ENCODE measurements at places on chromosomes 3 and 15.

GRCh38 chr3:49123687-49124086 lies 3.1 kb upstream of the USP19 start:
- DNase-seq, result no peak

DNA sequence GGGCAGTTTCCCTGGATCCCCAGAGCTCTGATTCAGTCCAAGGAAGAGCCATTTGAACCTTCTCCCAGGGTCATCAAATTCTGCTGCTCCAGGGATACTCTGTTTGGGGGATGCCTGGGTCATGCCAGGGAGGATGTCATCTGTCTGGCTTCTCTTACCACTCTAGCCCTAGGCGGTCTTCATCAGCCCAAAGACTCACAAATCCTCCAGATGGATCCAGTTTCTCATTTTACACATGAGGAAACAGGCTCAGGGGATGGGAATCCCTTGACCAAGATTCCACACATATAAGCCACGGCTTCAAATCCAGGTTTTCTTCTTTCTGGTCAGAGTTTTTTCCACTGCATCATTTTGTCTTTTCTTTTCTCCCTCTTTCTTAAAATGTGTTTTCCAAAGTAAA lies 36.7 kb downstream of the SLC28A1 start:
- DNase-seq, result no peak

- DNase-seq, result no peak
Observed at GRCh38 chr3:117987256-117987655, 1047.4 kb downstream of the IGSF11 start.

DNA sequence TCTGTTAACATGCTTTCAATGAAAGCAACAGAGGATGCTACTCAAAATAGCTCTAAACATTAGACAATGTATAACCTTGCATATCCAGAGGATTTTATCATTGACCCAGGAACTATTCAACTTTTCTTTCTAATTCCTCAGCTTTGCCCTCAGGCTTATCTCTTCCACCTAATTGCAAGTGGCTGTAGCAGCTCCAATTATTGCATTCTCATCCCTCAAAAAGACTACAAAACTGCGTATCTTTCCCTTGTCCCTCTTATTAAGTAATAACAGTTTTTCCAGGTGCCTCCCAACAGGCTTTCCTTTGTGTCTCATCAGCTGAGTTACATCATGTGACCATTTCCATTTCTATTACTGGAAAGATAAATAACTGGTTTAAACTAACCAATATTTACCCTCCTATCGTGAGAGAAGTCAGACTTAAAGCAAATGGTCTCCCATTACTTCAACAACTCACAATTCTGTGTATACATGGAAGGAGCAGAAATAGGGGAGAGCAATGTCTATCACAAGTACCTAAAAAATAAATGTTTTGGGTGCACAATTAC lies 78.0 kb upstream of the MBNL1 start:
- no peak for DNase-seq

DNA sequence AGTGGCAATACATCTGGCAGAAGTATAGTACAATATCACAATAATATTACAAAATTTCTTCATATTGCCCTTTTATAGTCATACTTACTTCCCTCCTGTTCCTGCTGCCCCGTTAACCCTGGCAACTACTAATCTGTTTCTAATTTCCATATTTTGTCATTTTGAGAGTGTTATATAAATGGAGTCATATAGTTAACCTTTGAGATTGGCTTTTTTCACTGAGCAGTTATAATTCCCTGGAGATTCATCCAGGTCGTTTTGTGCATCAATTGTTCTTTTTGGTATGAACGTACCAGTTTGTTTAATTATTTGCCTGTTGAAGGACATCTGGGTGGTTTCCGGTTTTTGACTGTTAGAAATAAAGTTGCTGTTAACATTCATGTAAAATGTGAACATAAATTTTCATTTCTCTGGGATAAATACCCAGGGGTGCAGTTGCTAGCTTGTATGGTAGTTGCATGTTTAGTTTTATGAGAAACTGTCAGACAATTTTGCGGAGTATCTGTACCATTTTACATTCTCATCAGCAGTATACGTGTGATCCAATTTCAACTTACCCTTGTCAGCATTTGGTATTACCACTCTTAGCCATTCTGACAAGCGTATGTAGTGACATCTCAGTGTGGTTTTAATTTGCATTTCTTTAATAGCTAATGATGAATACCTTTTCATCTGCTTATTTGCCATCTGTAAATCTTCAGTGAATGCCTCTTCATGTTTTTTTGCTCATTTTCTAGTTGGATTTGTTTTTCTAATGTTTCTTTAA lies 32.2 kb upstream of the IL20RB start:
- DNase-seq, result no peak

- no peak for DNase-seq
Observed at GRCh38 chr15:101001796-101002195, 82.6 kb downstream of the LRRK1 start.

DNA sequence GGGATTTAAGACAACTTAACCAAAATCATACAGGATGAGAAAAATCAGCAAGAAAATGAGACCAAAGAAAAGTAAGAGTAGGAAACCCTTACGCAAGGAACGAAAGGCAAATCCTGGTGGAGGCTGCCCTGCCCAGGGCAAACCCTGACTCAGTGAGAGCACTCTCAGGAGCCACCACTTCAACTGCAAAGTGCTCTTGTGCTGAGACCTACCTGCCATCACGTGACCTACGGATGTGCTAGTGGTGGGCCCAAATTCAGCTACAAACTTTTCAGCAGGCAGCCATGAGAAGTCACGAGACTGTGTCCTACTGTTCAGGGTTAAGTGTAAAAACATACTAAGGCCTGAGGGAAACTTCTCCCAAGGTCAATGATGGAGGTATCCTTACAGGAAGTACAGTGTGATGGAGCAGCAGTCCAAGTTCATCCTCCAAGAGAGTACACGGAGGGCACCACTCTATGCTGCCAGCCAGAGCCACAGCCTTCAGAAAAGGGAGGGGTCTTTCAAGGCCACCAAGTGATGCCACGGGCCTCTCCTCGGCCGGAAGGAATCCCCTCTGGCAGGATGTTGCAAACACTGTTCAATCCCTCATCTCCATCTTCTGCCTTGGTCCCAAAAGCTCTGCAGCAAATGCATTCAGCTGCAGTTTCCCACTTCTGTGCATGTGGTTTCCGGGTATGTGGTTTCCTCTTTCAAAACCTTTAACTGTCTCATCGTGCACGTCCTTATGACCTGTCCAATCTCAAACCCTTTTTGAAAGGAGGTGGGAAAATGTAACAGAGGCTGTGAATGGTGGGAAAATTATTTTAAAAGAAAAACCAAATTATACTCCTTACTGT lies 9.5 kb downstream of the CHSY1 start:
- peak; percentile 44 for DNase-seq

DNA sequence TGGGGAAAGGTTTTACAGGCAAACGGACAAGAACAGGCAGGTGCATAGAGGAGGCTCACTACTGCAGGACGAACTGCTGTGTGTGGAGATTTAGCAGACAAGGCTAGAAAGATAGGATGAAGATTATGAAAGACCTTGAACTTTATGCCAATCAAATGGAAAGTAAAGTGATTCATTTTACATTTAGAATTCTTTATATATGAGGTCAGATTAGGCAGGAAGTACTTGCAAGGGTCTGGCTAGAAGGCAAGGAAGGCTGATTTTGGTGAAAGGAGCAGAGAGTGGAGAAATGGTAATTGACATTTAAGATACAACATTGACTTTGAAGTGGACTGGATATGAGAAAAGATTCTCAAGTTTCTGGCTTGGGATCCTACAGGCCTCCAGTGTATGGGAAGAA lies 33.6 kb downstream of the PLSCR4 start:
- no peak for DNase-seq

DNA sequence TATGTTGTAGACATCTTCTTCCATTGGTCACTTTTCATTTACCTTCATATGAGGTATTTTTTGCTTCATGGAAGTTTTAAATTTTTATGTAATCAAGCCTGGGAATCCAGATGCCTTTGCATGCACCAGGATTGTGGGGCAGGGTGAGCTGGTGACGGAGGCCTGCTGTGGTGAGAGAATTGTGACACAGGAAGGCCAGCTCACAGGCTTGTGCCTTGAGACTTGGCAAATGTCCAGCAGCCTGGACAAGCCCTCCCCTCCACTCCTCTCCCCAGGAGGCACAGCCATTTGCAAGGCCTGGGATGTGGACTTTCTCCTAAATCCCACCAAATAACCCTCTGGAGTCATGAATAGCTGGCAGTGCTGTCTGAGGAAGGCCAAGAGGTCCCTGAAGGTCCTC lies 67.4 kb downstream of the RHCG start:
- DNase-seq, result no peak

- no peak for DNase-seq
Observed at GRCh38 chr3:47362701-47363100, 18.1 kb upstream of the PTPN23 start.

- DNase-seq, result no peak
Observed at GRCh38 chr3:196976941-196977340, 8.3 kb upstream of the PIGZ start.

DNA sequence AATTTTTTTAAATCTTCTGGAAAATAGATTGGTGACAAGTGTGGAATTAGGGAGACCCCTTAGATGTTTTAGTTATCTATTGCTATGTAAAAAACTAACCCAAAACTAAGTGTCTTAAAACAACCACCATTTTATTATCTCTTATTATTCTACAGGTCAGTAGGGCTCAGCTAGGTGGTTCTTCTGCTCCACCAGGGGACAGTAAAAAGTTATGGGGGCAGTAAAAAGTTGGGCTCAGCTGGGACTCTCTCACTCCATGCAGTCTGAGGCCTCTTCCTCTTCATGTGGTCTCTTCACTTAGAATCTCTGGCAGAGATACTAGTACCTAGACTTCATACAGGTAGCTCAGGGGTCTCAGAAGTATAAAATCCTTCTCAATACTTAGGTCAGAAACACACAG lies 18.0 kb upstream of the DIS3L start:
- no peak for DNase-seq

DNA sequence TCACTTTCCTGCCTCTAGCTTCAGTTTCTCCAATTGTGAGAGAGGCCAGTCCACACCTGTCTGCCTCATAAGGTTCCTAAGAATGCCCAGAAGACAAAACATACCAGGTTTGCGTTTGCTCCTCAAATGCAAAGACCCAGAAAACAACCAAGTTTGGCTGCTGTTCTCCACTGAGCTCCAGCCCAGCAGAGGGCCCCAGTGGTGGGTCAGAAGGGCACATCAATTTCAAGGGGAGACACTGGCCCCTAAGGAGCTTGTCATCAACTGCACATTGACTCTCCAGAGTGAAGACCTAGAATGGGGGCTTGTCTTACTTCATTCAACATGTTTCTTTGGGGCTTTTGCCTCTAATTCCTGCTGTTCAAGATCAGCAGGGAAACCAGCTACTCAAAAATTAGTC lies 127.9 kb upstream of the SLC6A11 start:
- no peak for DNase-seq

DNA sequence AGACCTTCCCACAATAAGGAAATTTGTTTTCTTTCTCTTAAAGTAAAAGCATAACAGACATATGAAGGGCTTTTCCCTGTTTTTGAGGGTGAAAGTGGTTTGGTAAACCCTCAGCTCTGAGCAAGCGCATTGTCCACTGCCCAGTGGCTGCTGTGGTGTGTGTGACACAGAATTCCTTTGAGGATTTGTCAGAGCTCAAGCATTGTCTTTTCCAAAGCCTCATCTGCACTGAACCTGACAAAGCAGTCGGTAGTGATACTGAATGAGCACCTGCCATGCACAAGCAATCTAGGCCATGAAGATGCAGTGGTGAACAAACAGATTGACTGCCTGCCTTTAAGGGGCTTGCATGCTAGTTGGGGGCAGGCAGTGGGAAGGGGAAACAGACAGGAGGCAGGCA lies 128.3 kb downstream of the PLCL2 start:
- DNase-seq, result no peak

DNA sequence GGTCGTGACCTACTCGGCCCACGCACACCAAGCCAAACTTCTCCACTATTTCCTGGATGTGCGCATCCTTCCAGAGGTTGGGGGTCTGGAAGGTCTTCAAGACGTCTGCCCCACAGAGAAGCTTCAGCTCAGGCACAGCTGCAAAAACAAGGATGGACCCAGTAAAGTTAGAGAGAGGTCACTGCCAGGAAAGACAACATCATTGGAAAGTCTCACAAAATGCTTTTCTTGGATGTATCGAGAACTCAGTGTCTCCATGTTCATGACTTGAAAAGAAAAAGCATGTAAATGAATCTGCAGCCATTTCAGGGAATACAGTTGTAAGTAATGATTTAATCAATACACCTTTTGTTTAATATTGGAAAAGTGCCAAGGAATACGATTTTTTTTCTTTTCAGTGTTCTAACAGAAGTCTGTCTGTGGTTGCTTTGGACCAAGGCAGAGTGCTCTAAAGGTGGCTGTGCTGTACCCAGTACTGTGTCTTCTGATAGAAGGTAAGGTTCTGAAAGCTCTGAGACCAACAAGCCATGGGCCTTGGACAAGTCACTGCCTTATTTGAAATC lies 21.8 kb upstream of the RBP1 start:
- DNase-seq, result no peak

- no peak for DNase-seq
Observed at GRCh38 chr15:93072411-93073394, 16.3 kb downstream of the RGMA start.

DNA sequence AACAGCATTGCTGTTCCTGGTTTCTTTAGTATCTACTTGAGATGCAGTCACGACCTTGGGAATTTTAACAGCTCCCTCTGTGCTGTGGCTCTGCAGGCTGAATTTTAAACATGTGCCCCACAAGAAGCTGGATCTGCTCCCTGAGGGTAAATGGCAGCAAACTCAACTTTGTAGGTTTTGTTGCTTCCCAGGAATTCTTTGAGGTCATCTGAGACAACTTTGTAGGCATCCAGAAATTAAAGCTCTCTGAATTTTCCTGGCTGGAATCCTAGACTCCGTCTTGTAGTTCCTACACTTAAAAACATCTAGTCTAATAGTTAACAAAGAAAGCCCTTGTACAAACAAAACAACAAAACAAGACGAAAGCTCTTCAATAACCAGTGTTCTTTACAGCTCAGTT lies 366.3 kb downstream of the FEZF2 start:
- DNase-seq, result no peak

DNA sequence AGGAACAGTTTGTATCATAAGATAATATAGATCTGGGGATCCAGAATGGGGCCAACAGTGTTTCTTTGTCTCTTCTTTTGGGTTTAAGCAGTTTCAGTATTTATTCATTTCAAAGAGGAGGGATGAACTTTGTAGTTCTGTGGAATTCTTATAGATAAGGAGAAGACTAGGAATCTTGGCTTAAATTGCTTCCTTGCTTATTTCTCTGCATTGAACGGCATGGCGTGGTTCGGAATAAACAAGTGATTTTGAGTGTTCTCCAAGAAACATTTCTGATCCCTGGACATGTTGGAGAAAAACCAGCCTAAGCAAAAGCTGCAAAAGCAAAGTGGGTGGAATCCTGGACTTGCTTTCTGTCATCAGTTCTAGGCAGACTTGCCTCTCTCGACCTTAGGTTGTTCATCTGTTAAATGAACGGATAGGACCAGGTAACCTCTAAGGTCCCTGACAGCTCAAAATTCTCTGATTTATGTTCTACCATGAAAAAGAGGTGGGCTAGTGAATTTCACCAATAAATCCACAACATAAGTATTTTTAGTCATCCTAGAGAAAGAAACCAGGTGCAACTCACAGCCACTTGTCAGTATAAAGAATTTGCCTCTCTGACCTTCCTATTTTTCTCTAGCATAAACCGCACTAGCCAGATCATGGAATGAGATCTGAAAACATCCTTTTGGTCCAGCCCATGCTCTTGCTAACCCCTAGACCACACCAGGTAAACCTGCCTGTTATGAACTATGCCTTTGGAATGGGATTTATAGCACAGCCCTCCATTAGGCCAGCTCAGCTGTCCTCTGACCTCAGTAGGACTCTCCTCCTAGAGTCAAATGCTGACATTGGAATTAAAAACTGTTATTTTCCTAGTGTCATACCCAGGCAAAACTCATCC lies 78.8 kb downstream of the CLDN11 start:
- no peak for DNase-seq

Measured in activated naive CD4-positive, alpha-beta T cell treated with Interleukin-2 at 50 U/mL for 16 hours (primary cell).